Progenitor cell of endocrine pancreas (in vitro differentiated cells): ENCODE measurements at places on chromosomes 13 and 19. TPM values are rescaled to one million over a fixed set of nuclear protein-coding genes. Genes with fewer than 3 reads are reported as not detected.

The PROZ gene
- total RNA-seq: not detected in 2 replicates

The ZNF880 gene
- total RNA-seq: 34.1 and 36.7 TPM in 2 replicates

The ZNF57 gene
- 3.8 and 5.3 TPM in 2 replicates for total RNA-seq

GRCh38 chr19:43812688-43813087 lies 10.4 kb upstream of the LYPD5 start:
- no peak overlapping the region for H3K27ac ChIP-seq
- no peak overlapping the region for H3K4me3 ChIP-seq
- H3K27me3 ChIP-seq: peaks cover 54% of the 10 kb centered on the region
- H3K36me3 ChIP-seq: no peaks in the 10 kb centered on the region
- H3K4me1 ChIP-seq: no peaks in the 10 kb centered on the region

GRCh38 chr13:95793781-95794180 lies 116.8 kb downstream of the DNAJC3 start:
- no peak overlapping the region for H3K4me3 ChIP-seq
- no peak for DNase-seq
- H3K36me3 ChIP-seq: peaks cover 32% of the 10 kb centered on the region
- peaks cover 8% of the 10 kb centered on the region for H3K4me1 ChIP-seq
- H3K27me3 ChIP-seq: no peaks in the 10 kb centered on the region

DNA sequence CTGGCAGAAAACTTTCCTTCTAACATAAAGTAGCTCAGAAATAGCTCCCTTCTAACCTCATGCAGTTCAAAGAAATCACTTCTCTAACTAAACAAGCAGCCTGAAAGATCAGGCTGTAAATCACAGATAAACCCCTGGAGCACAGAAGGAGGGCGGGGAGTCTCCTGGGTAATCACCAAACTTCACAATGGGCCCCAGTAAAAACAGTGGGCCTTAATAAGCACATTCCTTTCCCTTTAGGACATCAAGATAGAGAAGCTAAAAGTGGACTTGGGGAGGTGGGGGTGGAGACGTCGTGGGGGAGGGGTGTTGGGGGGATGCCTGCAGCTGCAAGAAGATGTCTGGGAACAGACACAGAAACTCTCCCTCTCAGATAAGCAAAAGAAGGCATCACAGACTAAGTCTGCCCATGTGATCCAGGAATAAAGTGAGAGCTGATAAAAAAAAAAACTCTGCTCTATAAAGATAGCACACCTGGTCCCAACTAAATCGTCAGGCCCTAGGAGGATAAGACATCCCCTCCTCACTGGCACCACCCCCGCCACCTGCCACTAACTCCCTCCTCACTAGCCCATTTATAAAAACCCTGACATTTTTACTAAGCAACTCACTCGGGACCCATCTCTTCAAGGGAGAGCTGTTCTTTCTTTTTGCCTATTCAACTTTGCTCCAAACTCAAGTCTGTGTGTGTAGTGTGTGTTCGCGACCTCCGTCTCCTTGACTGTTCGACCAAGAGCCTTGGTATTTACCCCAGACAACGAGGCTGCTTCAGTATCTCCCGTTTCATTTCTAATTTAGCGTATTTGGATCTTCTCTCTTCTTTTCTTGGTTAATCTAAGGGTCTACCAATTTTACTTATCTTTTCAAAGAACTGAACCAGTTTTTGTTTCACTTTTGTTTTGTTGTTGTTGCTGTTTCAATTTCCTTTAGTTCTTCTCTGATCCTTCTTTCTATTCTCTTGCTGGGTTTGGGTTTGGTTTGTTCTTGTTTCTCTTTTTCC lies 31.7 kb downstream of the DNAJC15 start:
- H3K27ac ChIP-seq: no peak overlapping the region
- peak; percentile 17 for DNase-seq
- H3K27me3 ChIP-seq: no peaks in the 10 kb centered on the region
- H3K4me1 ChIP-seq: peaks cover 21% of the 10 kb centered on the region

DNA sequence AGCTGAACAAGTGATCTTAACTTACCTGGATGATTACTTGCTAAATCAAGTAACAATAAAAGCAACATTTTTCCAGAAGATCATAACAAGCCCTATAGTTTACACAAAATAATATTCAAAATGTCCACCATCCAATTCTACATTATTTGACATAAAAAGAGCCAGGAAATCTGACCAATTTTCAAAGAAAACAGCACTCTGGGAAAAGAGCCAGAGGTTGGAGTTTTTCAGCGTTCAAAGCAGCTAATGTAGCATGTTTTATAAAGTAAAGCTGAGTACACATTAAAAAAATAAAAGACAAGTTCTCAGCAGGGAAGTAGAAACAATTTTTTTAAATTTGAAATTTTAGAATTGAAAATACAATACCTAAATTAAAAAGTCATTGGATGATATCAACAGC lies 62.6 kb downstream of the UFM1 start:
- H3K4me1 ChIP-seq: no peaks in the 10 kb centered on the region
- no peak for DNase-seq
- H3K27me3 ChIP-seq: no peaks in the 10 kb centered on the region
- H3K4me3 ChIP-seq: no peak overlapping the region
- H3K27ac ChIP-seq: no peak overlapping the region

- DNase-seq: no peak
- H3K27ac ChIP-seq: peak overlapping the region; percentile 47
- no peak overlapping the region for H3K4me3 ChIP-seq
- peaks cover 12% of the 10 kb centered on the region for H3K27me3 ChIP-seq
Measured at GRCh38 chr13:48828962-48829411, 146.7 kb upstream of the FNDC3A start.

DNA sequence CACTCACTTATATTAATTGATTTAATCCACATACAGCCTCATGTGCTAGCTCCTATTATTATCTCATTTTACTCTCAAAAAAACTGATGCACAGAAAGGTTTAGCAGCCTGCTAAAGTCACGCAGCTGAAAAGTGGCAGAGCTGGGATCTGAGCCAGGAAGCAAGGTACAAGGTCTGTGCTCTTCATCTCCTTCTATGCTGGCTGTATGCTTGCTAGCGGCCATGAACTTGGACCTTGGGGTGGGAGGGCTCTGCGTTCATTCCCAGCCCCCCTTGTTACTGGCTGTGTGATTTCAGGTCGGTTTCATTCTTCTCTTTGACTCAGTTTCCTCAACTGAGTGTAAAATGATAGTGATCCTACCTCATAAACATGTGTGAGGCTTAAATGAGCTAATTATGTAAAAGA lies 69.8 kb downstream of the ALOX5AP start:
- peaks cover 20% of the 10 kb centered on the region for H3K27me3 ChIP-seq
- peaks cover 4% of the 10 kb centered on the region for H3K4me1 ChIP-seq
- DNase-seq: no peak
- no peaks in the 10 kb centered on the region for H3K36me3 ChIP-seq

DNA sequence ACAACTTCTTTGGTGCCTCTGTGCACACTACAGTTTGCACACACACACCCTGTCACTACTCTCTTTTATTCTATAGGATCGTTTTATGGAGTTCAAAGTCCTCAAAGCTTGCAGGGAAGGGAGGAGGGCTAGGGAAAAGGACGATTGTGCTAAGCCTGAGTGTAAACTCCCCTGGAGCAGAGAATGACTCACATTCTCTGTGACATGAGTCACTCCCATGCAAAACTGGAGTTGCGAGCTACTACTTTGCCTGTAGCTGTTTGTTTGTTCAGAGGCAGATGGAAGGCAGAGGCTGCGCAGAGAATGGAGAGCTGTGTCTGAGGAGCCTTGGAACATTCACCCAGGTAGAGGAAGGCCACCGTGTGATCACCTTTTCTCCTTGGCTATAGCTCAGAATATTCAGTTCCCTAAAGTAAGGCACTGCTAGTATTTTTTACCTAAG lies 80.5 kb upstream of the MBNL2 start:
- peak overlapping the region; percentile 29 for H3K4me3 ChIP-seq
- peak; percentile 17 for DNase-seq

- no peaks in the 10 kb centered on the region for H3K27me3 ChIP-seq
- H3K4me1 ChIP-seq: no peaks in the 10 kb centered on the region
- no peak for DNase-seq
- no peaks in the 10 kb centered on the region for H3K36me3 ChIP-seq
- no peak overlapping the region for H3K4me3 ChIP-seq
Measured at GRCh38 chr13:100051070-100051469, 37.8 kb upstream of the PCCA start.

The TSSK6 gene
- 2.7 and 3.3 TPM in 2 replicates for total RNA-seq

GRCh38 chr13:27006519-27007161 lies 165.0 kb downstream of the USP12 start:
- peak overlapping the region; percentile 67 for H3K4me3 ChIP-seq
- H3K27ac ChIP-seq: no peak overlapping the region
- H3K27me3 ChIP-seq: peaks cover 30% of the 10 kb centered on the region
- peak; percentile 43 for DNase-seq

GRCh38 chr13:40152145-40152544 lies 496.7 kb downstream of the COG6 start:
- H3K27me3 ChIP-seq: no peaks in the 10 kb centered on the region
- H3K4me1 ChIP-seq: no peaks in the 10 kb centered on the region
- DNase-seq: no peak

DNA sequence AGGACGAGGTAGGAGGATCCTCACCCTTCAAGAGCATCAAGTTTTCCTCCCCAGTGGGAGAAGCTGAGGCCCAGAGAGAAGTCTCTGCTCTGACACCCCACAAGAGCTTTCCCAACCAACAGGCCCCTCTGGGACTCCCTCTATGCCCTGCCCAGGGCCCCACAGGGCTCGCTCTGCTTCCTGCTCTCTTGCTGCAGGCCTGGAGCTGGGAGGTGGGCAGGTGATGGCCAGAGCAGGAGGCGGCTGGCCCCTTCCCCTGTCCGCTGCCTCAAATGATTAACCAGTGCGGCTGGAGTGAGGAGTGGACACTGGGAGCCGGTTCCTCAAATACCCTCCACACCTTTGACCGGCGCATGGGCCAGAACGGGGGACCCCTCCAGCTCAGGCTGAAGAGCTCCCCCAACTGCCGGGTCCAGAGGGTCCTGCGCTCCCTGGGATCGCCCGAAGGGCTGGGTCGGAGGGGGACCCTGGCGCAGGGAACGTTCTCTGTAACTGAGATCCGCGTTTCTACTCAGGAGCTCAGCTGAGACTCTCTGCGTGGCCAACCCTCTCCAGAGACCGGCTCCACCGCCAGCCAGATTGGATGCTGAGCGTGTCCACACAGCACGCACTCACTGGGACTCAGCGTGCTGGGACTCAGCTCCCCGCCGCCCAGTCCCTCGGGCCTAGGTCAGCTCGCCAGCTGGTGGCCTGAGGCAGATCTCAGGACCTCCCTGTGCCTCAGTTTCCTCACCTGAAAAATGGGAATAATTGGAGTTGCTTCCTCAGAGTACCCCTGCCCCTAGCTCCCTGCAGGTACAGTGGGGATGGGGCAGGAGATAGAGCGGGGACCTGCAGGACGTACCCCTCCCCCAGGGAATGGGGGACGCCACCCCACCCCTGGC lies 6.7 kb upstream of the ONECUT3 start:
- H3K4me1 ChIP-seq: peaks cover 10% of the 10 kb centered on the region
- H3K4me3 ChIP-seq: peak overlapping the region; percentile 37
- peak overlapping the region; percentile 96 for H3K27ac ChIP-seq

DNA sequence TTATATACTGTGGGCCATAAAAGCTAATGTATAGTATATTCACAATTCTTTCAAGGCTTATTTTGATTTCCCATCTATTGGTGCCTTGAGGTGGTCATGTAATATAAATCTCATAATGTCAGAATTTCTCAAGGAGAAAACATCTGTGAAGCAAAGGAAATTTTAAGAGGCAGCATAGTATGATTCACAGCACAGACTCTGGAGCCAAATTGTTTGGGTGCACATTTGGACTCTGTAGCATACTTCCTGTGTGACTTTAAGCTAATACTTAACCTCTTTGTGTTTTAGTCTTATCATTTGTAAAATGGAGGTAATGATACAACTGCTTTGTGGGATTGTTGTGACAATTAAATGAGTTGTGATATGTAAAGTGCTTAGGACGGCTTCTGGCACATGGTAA lies 67.6 kb downstream of the PIBF1 start:
- peaks cover 6% of the 10 kb centered on the region for H3K4me1 ChIP-seq
- no peak overlapping the region for H3K4me3 ChIP-seq
- H3K36me3 ChIP-seq: peaks cover 30% of the 10 kb centered on the region

- no peak for DNase-seq
- no peak overlapping the region for H3K4me3 ChIP-seq
- no peaks in the 10 kb centered on the region for H3K27me3 ChIP-seq
- no peaks in the 10 kb centered on the region for H3K36me3 ChIP-seq
- peaks cover 3% of the 10 kb centered on the region for H3K4me1 ChIP-seq
Measured at GRCh38 chr13:76466043-76466442, 420.2 kb downstream of the KCTD12 start.

DNA sequence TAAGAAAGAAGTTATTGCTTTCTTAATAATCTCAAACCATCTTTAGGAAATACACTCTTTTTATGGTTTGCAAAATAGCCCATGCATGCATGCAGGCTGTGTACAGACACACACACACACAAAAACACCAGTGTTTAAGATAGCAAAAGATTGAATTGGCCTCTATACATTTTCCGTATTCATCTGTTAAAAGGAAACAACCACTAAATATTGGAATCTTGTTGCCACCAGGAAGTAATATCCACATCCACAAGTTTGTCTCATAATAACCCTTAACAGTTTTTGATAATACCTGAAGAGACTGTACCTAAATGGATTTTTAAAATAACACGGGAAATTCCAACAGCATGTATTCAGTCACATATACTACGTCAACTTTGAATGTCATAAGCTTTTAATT lies 7.3 kb upstream of the MAB21L1 start:
- peaks cover 3% of the 10 kb centered on the region for H3K4me1 ChIP-seq
- no peak overlapping the region for H3K27ac ChIP-seq
- peaks cover 26% of the 10 kb centered on the region for H3K27me3 ChIP-seq
- no peaks in the 10 kb centered on the region for H3K36me3 ChIP-seq

The RASIP1 gene
- total RNA-seq: 1.9 and 2.4 TPM in 2 replicates

DNA sequence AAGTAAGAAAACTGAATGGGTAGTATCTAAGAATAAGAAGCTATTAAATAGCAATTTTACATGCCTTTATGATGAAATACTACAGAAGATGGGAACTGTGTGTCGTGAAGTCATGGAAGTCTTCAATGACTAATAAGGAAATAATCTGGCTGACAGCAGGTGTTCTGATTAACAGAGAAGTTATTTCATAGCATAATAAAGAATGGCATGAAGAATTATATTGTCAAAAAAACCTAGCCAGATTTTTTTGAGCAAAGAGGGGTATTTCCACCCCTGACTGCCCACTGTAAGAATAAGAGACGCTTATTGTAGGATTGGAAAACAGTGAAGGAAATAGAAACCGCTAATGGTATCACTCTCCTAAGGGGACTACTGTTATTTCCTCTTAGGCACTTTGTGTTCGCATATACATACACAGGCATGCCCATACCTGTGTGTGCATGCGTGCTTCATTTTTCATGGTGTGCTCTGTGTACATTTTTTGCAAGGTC lies 318.8 kb downstream of the SHISA2 start:
- peaks cover 27% of the 10 kb centered on the region for H3K4me1 ChIP-seq
- no peak for DNase-seq
- H3K27me3 ChIP-seq: peaks cover 8% of the 10 kb centered on the region
- H3K36me3 ChIP-seq: no peaks in the 10 kb centered on the region
- no peak overlapping the region for H3K4me3 ChIP-seq

The LILRA5 gene
- not detected in 2 replicates for total RNA-seq

The NALCN gene
- total RNA-seq: 0.12 TPM in 1 of 2 replicates, not detected in the other

GRCh38 chr13:32878163-32878562 lies 138.1 kb upstream of the KL start:
- no peak overlapping the region for H3K27ac ChIP-seq
- no peaks in the 10 kb centered on the region for H3K36me3 ChIP-seq
- H3K4me3 ChIP-seq: no peak overlapping the region
- DNase-seq: no peak
- H3K27me3 ChIP-seq: no peaks in the 10 kb centered on the region
- H3K4me1 ChIP-seq: no peaks in the 10 kb centered on the region

- H3K4me3 ChIP-seq: no peak overlapping the region
- no peaks in the 10 kb centered on the region for H3K27me3 ChIP-seq
- H3K36me3 ChIP-seq: peaks cover 11% of the 10 kb centered on the region
Measured at GRCh38 chr19:50000841-50001557, 24.2 kb downstream of the VRK3 start.

- DNase-seq: no peak
- peaks cover 16% of the 10 kb centered on the region for H3K27me3 ChIP-seq
- no peak overlapping the region for H3K4me3 ChIP-seq
Measured at GRCh38 chr13:25927932-25928331, 123.9 kb downstream of the SHISA2 start.

The AMER2 gene
- total RNA-seq: 0.05 and 0.07 TPM in 2 replicates

The KCTD4 gene
- total RNA-seq: not detected in 2 replicates
